ENCODE measurements at places on chromosomes 16 and 17.
A peak's percentile ranks its signal among the peaks of the same experiment; 100 is the strongest.

DNA sequence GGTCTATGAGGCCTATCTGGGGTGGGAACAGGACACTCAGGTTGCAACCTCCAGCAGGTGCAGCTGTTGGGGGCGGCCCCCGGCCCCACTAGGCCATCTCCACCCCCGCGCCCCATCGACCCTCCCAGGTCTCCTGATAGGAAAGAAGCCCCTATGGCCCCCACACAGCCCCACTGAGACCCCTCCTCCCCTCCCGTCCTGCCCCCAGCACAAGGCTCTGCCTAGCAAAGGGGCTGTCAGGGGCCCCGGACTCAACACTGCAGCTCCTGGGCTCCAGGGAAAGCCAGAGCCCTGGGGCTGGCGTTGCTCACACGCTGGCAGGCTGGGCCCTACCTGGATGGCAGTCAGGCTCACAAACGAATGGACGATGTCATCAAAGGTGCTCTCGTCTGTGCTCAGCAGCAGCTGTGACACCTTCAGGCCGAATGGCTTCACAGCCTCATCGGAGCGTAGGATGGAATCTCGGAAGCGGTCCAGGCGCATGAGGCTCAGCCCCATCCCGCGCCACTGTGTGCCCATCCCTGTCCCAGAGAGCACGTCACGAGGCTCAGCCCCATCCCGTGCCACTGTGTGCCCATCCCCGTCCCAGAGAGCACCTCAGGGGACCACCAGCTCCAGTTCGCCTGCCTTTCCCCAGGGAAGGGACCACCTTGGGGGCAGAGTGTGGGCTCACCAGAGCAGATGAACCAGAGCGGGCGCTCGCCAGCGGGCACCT lies 7.3 kb downstream of the FASN start:
- no peak for DNase-seq
- H3K27me3 ChIP-seq: no peaks in the 10 kb centered on the region
- H3K4me1 ChIP-seq: peaks cover 6% of the 10 kb centered on the region
- no peak overlapping the region for H3K27ac ChIP-seq

DNA sequence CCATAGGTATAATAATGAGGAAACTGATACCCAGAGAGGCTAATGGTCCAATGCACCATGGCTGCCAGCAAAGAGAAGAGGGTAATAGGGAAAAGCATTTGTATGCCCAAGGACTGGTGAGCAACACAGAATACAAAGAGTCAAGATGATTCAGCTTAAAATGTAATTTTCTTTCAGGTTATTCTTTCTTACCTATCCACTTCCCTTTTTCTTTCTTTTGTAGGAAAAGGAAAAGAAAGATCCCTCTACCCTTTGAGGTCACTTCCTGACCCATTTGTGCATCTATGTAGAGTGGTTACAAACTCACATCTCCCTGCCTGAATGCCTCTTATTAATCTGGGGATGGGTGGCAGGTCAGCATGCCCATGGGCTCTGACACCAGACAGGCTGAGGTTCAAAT lies 3.5 kb upstream of the PLCG2 start:
- peaks cover 12% of the 10 kb centered on the region for H3K4me1 ChIP-seq
- H3K36me3 ChIP-seq: no peaks in the 10 kb centered on the region
- no peaks in the 10 kb centered on the region for H3K27me3 ChIP-seq
- DNase-seq: no peak

- no peak overlapping the region for H3K4me3 ChIP-seq
- no peaks in the 10 kb centered on the region for H3K36me3 ChIP-seq
- H3K27ac ChIP-seq: no peak overlapping the region
- no peaks in the 10 kb centered on the region for H3K27me3 ChIP-seq
- no peak for DNase-seq
- peaks cover 31% of the 10 kb centered on the region for H3K4me1 ChIP-seq
These were observed 3.5 kb downstream of the SLC47A1 start for GRCh38 chr17:19537111-19537510.

GRCh38 chr17:7523033-7523432 lies 25.8 kb upstream of the TNFSF12 start:
- no peaks in the 10 kb centered on the region for H3K27me3 ChIP-seq
- no peaks in the 10 kb centered on the region for H3K36me3 ChIP-seq
- H3K4me1 ChIP-seq: no peaks in the 10 kb centered on the region
- no peak overlapping the region for H3K4me3 ChIP-seq

DNA sequence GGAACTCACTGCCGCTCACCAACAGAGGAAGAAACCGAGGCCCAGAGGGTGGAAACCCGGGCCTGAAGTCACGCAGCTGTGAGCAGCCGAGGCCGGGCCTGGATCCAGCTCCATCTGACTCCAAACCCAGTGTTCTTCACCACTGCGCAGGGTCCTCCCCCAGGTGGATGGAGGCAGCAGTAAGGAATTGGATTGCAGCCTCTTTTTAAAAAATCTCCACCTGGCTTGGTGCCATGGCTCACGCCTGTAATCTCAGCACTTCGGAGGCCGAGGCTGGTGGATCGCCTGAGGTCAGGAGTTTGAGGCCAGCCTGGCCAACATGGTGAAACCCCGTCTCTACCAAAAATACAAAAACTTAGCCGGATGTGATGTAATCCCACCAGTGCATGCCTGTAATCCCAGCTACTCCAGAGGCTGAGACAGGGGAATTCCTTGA lies 177.2 kb downstream of the FOXL1 start:
- no peaks in the 10 kb centered on the region for H3K27me3 ChIP-seq
- no peak overlapping the region for H3K4me3 ChIP-seq
- H3K36me3 ChIP-seq: no peaks in the 10 kb centered on the region
- no peaks in the 10 kb centered on the region for H3K4me1 ChIP-seq

GRCh38 chr17:35878361-35878760 lies 1.8 kb downstream of the CCL5 start:
- H3K4me3 ChIP-seq: no peak overlapping the region
- H3K36me3 ChIP-seq: no peaks in the 10 kb centered on the region
- H3K27ac ChIP-seq: no peak overlapping the region
- no peak for DNase-seq
- no peaks in the 10 kb centered on the region for H3K27me3 ChIP-seq

DNA sequence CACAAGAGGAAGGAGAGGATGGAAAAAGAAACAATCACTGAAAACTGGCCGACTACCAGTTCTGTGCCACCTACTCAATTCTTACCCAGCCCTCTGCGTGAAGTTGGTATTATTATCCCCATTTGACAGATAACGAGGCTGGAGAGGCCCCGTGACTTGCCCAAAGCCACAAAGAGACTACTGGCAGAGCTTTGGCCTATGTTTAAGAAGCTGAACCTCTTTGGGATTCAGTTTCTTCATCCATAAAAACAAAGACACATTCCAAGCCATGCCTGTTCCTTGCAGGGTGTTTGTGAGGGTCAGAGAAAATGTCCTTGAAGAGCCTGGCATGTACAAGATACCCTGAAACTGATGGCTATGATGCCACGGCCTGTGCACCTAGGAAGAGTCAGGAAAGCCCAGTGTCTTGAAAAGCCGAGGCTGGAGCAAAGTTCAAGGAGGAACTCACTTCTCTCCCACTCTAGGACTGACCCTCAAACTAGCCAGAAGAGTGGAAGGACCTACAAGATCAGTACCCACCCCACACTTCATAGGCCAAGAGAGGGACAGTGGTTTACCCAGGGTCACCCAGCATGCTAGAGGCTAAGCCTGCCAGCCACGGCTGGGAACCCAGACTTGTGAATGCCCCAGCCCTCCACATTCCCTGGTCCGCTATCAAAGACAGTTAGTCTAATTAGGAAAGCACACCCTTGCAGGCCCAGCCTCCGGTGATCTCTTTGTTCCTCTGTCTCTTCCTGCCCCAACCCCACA lies 1.6 kb upstream of the ACSF2 start:
- H3K4me3 ChIP-seq: no peak overlapping the region
- H3K27ac ChIP-seq: peak overlapping the region; percentile 89
- no peaks in the 10 kb centered on the region for H3K27me3 ChIP-seq
- H3K36me3 ChIP-seq: no peaks in the 10 kb centered on the region
- DNase-seq: no peak

GRCh38 chr16:31131841-31132271 lies 3.7 kb downstream of the PRSS8 start:
- DNase-seq: no peak
- peak overlapping the region; percentile 72 for H3K27ac ChIP-seq
- H3K4me3 ChIP-seq: no peak overlapping the region
- peaks cover 45% of the 10 kb centered on the region for H3K4me1 ChIP-seq
- no peaks in the 10 kb centered on the region for H3K27me3 ChIP-seq
- no peaks in the 10 kb centered on the region for H3K36me3 ChIP-seq

- no peak for DNase-seq
- no peaks in the 10 kb centered on the region for H3K36me3 ChIP-seq
- H3K4me3 ChIP-seq: no peak overlapping the region
- peak overlapping the region; percentile 72 for H3K27ac ChIP-seq
These were observed 12.7 kb downstream of the CYGB start for GRCh38 chr17:76524598-76525512.

GRCh38 chr17:78498848-78499247 lies 78.3 kb downstream of the DNAH17 start:
- no peaks in the 10 kb centered on the region for H3K4me1 ChIP-seq
- H3K27me3 ChIP-seq: no peaks in the 10 kb centered on the region
- H3K27ac ChIP-seq: no peak overlapping the region
- no peaks in the 10 kb centered on the region for H3K36me3 ChIP-seq
- DNase-seq: no peak
- no peak overlapping the region for H3K4me3 ChIP-seq

- no peaks in the 10 kb centered on the region for H3K27me3 ChIP-seq
- DNase-seq: peak; percentile 96
- peaks cover 49% of the 10 kb centered on the region for H3K4me1 ChIP-seq
- H3K36me3 ChIP-seq: peaks cover 11% of the 10 kb centered on the region
- peak overlapping the region; percentile 100 for H3K27ac ChIP-seq
These were observed 1.3 kb upstream of the PER1 start for GRCh38 chr17:8153525-8153956.

DNA sequence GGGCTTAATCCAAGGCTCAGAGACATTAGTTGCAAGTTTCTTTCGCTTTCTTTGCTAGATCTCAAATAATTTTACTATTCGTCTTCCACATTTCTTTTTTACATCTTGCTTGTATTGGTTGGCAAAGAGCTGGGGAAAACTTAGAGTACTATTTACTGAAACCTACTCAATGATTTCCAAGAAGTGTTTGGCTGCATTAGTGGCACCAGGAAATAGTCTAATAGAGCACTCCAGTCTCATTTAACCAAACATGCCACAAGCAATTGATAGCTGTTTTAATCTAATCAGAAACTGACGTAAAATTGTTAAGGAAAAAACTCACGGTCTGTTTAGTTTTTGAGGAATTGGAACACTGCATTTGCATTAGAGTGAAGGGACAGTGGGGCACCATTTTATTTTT lies 29.0 kb downstream of the NUP93 start:
- no peak overlapping the region for H3K27ac ChIP-seq
- H3K27me3 ChIP-seq: no peaks in the 10 kb centered on the region
- no peak for DNase-seq
- peaks cover 4% of the 10 kb centered on the region for H3K36me3 ChIP-seq
- H3K4me1 ChIP-seq: no peaks in the 10 kb centered on the region

DNA sequence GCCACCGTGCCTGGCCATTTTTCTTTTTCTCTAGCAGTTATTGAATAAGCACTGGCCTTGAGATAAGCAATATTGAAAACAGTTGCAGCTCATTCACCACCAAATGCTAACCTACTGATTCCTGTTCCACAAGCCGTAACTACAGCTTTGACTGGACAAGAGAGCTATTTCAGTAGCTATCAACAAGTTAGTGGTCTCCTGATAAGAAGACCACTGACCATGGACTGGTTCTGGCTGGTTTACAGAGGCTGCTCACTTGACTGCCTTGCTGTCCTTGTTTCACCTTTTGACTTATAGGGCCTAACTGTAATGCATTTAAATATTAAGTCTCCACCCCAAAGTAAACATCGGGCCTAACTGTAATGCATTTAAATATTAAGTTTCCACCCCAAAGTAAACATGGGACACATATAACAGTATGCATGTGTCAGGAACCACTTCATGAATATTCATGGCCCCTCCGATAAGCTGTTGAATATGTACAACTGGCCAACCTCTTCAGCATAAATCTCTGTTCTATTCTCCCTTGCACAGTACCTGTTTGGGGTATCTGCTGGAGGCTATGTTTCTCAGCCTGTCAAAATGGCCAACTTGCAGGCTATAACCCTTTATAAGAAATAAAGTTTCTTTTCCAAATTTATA lies 94.1 kb downstream of the USP32 start:
- no peaks in the 10 kb centered on the region for H3K27me3 ChIP-seq
- no peaks in the 10 kb centered on the region for H3K4me1 ChIP-seq
- no peak overlapping the region for H3K27ac ChIP-seq
- no peak overlapping the region for H3K4me3 ChIP-seq
- DNase-seq: no peak

DNA sequence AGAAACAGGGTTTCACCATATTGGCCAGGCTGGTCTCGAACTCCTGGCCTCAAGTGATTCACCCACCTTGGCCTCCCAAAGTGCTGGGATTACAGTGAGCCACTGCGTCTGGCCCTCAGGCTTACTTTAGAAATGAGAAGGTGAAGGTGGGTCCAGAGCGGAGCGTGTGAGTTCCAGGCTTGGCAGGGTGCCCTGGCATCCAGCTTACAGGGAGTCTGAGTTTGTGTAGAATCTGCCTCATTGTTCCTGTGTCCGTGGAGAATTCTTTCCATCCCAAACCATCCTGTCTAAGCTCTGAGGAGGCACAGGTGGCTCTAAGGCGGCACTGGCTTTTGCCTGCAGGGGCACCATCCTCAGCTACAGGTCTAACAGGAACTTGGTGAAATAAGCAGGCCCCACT lies 50.6 kb downstream of the RAB11FIP3 start:
- H3K36me3 ChIP-seq: no peaks in the 10 kb centered on the region

Measured in vagina (tissue), 2 donors.